ENCODE measurements at places on chromosomes 3 and 15.

DNA sequence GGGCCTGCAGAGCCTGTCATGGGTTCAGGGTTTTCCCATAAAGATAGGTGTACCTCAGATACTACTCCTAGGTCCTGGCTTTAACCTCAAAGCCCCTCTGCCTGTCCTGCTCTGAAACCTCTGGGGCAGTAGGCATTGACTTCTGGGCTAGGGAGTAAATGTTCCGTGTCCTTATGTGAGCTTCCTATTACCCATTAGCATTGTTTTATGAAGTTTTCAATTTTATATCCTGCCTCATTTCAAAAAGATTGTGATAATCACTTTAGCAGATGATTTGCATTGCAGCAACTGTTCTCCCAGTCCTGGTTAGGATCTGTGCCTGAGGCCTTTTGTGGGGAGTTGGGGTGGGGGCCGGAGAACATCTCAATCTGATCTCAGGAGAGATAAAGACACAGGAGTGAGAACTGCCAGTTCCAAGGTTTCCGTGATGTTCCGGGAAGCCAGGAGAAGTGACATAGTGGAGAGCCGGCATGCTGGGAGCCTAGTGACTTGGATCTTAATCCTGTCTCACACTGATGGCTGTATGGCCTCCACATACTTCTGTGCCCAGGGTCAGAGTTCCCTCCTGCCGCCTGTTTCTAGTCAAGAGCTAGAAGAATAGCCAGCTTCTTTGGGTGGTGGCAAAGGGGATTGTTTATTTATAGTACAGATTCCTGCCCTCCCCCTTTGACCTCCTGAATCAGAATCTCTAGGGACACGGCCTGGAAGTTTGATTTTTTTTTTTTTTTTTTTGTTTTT is 10.6 kb downstream of the TPM1 start:
- no peak for DNase-seq

DNA sequence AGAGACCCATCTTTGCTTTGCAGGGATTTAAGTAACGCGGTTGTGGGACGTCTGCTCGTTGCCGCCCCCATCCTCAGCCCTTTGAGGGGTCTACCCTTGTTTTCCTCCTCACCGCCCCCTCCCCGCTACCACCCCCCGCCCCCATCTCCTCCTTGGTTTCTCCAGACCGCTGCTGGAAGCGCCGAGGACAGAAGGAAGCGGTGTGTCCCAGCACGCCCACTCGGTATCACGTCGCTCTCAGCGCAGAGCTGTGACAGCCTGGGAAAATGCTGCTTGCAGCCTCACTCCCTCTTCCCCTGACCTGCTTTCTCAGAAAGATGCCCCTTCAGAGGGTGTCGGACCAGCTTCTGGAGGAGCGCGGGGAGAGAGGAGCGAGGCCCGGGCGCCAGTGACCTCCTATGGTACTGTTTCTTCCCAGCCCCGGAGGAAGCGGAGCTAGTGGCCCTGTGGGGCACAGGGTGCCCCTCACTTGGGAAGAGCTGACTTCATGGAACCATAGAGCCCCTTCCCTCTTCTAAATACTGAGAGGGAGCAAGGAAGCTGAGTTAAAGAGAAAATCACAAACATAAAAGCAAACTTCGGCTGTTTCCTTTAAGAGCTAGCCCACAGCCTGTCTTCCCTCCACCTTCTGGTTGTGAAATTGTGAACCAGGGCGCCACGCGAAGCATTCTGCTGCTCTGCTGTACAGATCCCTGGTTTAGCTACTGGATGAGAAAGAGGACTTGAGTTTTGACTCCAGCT is 698 bp downstream of the IL1RAP start:
- peak; percentile 21 for DNase-seq

- no peak for DNase-seq
Measured at GRCh38 chr15:66008940-66009562, 139.8 kb downstream of the RAB11A start.

- peak; percentile 37 for DNase-seq
Measured at GRCh38 chr15:52728899-52729298, 49.7 kb upstream of the ATOSA start.

DNA sequence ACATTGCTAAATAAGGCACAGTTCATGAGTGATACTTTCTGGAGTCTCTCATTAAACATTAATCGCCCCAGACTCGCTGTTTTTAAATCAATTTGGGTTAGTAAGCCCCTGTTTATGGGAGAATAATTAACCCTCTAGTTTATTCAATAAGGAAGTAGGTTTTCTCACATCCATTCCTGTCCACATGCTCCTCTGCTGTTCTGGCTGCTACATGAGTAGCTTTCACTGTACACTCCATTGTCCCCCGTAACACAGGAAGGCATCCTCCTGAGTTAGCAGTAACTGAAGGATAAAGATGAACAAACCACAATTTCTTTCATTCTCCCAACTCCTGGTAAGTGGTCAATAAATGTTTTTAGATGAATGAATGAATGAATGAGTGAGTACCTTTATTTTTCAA is 378.5 kb downstream of the DIPK2A start:
- DNase-seq: no peak

- no peak for DNase-seq
Measured at GRCh38 chr3:138511945-138512344, 77.5 kb downstream of the ESYT3 start.

GRCh38 chr15:90171623-90172022 is 29.5 kb upstream of the SEMA4B start:
- DNase-seq: no peak

- DNase-seq: no peak
Measured at GRCh38 chr3:185696039-185696438, 109.9 kb downstream of the SENP2 start.

DNA sequence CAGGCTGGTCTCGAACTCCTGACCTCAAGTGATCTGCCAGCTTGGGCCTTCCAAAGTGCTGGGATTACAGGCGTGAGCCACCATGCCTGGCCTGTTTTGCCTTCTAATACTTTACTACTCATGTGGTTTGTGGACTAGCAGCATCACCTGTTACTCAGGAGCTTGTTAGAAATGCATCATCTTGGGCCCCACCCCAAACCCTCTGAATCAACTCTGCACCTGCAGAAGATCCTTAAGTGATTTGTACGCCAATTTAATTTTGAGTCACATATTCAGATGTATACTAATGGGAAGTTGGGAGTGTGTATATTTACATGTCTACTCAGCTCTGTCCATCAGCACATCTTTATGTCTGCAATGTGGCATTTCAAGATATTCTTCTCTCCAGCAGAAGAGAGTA is 6.1 kb downstream of the TBC1D21 start:
- DNase-seq: no peak

DNA sequence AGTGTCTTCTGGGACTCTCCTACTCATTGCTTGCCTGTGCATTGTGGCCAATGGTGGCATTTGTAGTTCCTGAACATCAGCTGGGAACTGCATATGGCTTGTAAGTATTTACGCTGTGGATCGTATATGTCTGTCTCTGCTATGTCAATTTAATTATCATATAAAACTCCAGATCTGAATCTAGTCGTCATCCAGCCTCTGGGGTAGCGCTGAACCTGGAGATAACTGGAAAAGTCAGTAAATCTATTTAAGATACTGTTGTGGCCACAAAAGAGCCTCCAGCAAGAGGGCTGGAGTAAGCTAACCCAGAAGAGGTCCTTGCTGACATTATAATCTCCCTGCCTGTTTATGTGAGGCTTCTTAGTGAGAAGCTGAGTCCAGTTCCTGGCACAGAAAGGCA is 21.6 kb downstream of the MFSD1 start:
- no peak for DNase-seq

GRCh38 chr3:4664412-4664811 is 171.3 kb downstream of the ITPR1 start:
- no peak for DNase-seq

- DNase-seq: no peak
Measured at GRCh38 chr15:62914461-62915079, 128.0 kb upstream of the TPM1 start.

GRCh38 chr3:192943393-192943792 is 25.7 kb upstream of the MB21D2 start:
- DNase-seq: no peak

DNA sequence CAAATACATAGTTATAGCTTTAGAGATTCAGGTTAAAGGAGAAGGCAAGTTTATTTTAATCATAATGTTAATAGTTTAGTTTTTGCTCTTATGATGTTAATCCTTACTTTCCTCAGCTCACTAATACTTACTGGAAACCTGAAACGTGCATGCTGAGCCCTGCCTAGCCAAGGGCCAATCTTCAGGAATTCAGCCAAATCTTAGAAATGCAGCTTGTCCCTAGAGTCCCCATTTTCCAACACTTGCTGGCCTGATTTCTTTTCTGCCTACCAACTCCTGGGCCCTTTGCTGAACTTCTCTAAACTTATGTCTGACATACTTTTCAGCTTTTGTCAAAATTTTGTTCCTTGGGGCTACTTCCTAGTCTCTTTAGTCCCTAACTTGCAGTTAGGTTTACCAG is 22.8 kb downstream of the BCHE start:
- no peak for DNase-seq

DNA sequence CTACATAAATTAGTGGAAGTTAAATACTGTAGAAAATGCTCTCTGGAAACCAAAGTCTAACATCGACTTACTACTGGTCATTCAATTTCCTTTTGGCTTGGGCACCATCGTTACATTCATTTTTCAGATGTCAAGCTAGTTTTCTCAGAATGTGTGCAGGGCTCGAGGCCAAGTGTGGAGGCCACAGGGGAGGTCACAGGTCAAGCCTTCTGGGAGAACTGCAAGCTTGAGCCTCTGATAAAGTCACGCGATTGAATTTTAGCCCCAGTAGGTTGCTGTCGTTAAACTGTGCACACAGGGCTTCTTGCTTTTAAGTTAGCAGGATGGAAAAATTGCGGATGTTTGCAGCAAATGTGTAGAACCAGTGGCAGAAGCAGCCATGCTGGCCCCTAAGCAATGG is 182.2 kb downstream of the APBA2 start:
- no peak for DNase-seq

GRCh38 chr3:183497313-183497712 is 58.2 kb downstream of the KLHL6 start:
- DNase-seq: no peak

DNA sequence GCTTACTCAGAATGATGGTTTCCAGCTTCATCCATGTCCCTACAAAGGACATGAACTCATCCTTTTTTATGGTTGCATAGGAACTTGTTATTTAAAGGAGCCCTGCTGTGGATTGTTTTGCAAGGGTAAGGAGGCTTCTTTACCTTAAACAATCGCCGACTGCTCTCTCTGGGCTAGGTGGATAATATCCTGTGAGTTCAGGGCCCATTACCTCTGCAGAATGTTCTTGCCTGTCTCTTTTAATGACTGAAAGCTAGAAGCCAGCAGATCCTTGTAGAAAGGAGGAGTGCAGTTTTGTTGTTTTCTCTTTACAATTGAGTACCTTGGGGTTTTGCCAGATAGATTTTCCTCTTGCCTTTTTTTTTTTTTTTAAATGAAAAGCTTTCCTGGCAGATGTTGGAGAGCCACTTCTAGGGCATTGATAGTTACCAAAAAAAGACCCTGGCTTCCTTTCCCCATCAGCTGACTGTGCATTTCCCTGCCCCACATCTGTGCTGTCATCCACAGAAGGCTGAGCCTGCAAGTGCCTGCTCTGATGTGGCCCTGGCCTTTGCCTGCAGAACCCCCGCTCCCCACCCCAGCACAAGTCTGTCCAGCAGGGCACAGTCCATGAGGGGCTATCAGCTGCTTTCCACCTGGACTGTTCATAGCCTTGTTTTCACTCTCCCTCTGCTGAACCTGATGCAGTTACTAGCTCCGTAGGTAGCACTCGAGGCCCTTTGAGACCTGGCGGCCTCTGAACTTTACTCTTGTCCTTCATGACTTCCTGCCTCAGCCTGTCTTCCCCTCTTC is 113.1 kb downstream of the CHCHD6 start:
- no peak for DNase-seq

DNA sequence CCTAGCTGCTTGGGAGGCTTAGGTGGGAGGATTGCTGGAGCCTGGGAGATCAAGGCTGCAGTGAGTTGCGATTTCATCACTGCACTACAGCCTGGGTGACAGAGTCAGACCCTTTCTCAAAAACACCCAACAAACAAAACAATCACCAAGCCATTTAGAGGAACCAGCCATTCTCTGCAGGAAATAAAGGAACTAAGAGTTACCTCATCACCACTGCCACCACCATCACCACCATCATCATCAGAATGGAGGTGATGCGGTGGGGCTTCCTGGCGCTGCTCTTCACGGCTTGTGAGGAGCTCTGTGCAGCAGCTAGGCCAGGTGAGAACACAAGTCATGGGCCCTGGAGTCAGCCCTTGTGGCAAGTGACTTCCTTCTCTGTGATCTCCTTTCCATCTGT is 37.7 kb upstream of the KLHL25 start:
- DNase-seq: no peak

DNA sequence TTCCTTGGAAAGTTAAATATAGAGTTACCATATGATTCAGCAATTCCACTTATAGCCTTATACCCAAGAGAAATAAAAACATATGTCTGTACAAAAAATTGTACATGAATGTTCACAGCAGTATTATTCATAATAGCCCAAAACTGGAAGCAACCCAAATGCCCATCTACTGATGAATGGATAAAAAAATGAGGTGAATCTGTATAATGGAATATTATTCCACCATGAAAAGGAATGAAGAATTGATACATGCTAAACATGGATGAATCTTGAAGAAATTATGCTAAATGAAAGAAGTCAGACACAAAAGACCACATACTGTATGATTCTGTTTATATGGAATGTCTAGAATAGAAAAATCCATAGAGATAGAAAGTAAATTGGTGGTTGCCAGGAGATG is 61.4 kb downstream of the TTC23 start:
- no peak for DNase-seq

DNA sequence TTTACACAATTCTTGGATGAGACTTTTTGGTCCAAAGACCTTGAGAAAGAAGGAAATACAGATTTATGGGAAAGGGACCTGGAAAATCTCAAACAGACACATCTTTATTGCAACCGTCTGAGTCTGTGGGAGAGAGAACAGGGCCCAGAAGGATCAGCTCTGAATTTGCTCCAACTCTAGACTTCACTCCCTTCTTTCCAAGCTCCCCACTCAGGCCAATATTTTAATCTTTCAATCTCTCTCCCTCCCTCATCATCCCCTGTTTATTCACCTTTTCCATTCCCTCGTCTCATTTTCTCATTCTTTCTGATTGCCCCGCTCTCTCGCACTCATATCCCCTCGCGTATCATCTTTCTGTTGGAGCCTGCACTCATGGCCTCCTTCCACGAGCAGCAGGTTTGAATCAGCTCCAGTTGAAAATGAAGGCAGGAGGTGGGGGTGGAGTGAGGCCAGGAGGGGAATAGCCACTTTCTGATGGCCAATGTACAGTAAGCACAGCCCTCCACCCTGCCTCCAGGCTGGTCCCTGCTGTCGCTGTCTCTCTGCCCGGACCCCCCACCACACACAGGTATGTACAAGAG is 63.6 kb upstream of the BOC start:
- no peak for DNase-seq

GRCh38 chr3:56260262-56260661 is 208.0 kb downstream of the ERC2 start:
- DNase-seq: no peak

GRCh38 chr3:172595664-172596393 is 72.6 kb upstream of the TNFSF10 start:
- DNase-seq: peak; percentile 13

DNA sequence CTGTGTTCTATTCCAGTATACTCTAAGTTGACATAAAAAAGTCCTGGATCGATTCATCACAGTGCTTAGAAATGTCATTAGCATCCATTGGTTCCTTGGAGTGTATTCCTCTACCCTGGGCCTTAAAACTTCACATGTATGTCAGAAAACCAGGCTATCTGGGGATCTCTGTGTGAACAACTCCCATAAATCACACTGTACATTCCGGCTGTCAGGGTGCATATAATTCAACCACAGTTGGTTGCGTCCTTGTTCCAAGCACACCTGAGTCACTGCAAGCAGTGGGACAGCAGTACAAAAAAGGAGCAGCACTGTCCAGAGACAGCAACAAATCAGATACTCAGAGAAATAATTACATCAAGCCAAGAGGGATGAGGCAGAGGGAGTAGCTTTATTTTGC is 52.4 kb downstream of the PDZRN3 start:
- no peak for DNase-seq
